ENCODE measurements at places on chromosomes 7 and 10.
A peak's percentile ranks its signal among the peaks of the same experiment; 100 is the strongest.

GRCh38 chr10:80136134-80136571 lies 3.6 kb downstream of the PLAC9 start:
- DNase-seq: peak; percentile 44

DNA sequence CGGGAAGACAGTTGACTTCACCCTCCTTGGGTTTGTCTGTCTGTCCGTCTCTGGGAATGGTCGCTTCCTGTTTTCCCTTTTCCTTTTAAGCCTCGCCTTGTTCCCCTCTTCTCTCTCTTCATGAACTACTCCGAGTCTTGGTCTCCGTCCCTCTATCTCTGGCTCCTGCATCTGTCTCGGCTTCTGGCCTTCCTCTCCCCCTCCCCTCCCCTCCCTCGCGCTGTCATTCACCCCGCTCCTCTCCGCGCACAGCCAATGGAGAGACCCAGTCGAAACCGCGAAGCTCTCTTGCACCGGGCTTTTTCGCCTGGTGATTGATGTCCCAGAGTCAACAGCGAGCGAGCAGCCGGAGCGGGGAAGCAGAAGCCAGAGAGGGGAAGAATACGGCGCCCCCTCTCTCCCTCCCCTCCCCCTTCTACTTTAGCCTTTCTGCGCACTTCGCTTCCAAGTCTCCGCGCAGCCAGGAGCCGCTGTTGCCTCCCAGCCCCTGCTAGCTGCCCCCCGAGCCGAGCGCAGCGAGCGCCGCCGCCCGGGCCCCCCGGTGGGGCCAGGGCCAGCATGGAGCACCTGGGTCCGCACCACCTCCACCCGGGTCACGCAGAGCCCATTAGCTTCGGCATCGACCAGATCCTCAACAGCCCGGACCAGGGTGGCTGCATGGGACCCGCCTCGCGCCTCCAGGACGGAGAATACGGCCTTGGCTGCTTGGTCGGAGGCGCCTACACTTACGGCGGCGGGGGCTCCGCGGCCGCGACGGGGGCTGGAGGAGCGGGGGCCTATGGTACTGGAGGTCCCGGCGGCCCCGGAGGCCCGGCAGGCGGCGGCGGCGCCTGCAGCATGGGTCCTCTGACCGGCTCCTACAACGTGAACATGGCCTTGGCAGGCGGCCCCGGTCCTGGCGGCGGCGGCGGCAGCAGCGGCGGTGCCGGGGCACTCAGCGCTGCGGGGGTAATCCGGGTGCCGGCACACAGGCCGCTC lies at the start of gene TLX1:
Gene TLX1 (plus strand): TSS at position 317 of the 978 bp plus-strand sequence. CDS start 242 bp downstream, at position 559.
- no peak for DNase-seq

- no peak for DNase-seq
These were observed 26.5 kb upstream of the PPP1R3A start for GRCh38 chr7:113945018-113945938.

DNA sequence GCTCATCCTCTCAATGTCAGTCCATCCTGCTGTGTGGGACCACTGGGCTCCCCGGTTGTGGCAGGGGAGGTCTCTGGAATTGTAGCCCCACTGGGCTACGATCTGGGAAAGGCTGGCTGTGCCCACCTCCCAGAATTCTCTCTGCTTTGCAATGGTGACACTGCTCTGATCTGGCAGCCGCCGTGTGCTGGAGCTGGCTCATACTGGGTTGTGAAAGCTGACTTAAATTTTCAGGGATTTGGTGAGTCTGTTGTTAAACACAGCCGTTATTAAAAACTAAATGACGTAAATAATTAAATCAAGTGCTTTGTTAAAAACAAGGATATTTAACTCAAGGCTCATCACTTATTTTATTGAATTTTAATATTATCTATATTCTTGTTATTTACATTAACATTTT lies 160.0 kb downstream of the TAX1BP1 start:
- no peak for DNase-seq

GRCh38 chr7:105752671-105753275 lies 123.6 kb downstream of the ATXN7L1 start:
- DNase-seq: no peak

DNA sequence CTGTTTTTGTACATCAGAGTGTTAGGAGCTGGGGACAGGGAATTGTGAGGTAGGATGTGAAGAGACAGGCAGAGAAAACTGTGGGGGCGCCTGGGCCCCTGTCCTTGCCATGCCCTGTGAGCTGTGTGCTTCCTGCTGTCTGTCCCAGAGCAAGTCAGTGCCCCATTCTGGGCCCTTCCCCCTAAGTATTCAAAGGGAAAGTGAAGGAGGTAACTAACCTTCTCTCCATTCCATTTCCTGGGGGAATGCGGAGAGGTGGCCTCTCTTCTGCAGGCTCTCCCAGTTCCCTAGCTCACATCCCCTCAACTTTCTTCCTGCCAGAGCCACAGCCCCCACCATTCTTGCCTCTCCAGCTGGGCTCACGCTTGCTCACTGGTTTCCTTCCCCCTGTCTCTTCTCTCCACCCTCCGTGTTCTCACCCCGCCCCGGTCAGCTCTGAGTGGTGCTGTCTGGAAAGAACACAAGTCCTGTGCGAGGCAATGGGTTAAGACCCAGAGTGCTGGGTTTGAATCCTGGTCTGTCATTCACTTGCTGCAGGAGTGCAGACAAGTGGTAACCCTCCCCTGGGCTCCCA lies 9.7 kb upstream of the VSIR start:
- DNase-seq: no peak

DNA sequence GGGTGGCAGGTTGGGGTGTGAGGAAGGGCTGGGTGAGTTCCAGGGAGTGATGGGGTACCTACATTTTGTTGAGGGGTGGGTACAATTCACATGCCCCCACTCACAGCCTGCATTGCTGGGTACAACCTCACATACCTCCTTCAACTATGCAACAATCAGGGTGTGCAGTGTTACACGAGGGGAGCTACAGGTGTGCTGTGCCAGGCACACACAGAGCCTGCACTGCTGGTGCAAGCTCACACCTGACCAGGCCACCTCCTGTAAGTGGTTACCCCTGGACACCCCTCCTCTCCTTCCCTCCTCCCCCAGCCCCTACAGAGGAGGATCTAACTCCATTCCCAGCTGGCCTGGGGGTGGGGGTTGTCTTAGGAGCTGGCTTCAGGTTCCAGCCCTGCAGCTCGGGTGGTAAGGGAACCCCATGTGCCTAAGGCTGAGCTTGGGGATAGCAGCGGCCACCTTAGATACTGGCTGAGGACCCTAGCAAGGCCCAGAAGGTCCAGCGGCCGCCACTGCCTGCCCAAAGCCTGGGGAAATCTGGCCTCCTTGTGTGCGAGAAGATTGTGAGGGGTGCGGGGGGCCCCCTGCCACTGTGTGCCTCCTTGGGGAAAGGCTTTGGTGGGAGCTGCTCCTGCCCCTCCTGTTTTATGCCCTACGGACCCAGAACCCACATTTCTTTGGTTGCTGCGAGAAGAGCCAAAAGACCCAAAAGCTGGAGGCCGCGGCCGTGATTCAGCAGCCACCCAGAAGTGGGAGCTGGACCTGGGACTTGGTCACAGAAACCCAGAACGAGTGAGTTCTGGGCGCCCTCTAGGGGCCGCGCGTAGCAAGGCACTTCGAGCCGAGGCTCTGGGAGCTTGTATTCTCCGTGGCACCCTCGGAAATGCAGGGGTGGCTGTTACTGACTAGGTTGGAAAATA lies 10.8 kb downstream of the TLX1 start:
- DNase-seq: peak; percentile 56

GRCh38 chr10:52682766-52683165 lies 89.8 kb downstream of the MBL2 start:
- DNase-seq: no peak

DNA sequence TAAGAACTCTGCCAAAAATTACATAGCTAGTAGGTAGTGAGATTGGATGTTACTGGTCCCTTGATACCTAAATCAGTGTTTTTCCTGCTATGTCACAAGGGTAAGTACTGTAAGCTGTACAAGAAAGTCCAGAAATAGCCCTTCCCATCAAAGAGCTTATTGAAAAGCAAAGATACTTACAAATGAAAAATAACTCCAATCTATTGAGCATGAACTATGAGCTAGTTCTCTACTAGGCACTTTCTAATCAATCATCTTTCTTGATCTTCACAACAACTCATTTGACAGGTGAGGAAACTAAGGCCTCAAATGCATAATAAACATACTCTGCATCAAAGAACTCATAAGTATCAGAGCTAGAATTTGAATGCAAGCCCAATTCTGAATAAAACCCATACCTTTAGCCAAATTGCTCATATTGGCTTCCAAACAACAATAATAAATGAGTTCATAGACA lies 249.8 kb upstream of the TCF7L2 start:
- DNase-seq: no peak

DNA sequence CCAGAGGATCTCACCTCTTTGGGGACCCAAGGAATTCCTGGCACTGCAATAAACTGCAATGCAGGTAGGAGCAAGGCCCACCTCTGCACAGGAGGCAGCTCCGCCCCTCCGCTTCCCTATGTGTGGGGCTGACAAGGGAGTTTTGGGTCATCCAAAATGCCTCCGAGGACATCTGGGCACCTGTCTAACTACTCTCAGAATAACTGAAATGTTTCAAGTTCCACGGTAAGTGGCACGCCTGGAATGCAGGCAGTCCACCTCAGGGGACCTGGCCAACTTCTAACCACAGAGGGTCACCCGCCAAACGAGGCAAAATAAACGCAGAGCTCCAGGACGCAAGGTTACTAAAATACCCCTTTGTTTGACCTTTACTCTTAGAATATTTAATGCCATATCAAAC lies 102.5 kb downstream of the FGFR2 start:
- DNase-seq: no peak

- DNase-seq: no peak
These were observed 562.9 kb upstream of the NRP1 start for GRCh38 chr10:33897291-33897752.

DNA sequence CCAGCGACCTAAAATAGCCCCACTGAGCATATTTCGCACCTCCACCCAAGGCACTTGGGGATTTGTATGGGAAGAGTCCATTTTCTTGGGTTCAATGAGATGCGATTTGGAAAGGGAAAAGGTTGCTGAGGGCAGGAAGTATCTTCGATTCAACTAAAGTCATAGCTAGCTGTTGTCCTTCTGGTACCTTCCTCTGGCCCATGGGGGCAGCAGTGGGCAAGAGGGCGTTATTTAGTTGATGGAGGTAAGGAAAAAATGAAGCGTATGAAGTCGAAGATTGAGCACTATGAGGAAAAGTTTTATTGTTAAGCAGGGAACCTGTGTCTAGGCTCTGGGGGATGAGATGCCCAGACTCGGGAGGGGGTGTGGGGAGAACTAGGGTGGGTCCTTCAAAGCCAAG lies 135.4 kb downstream of the EVX1 start:
- DNase-seq: no peak

- peak; percentile 14 for DNase-seq
These were observed 657 bp upstream of the TMEM178B start for GRCh38 chr7:141073173-141073640.

GRCh38 chr7:7812112-7812511 lies 93.7 kb upstream of the RPA3 start:
- DNase-seq: no peak

DNA sequence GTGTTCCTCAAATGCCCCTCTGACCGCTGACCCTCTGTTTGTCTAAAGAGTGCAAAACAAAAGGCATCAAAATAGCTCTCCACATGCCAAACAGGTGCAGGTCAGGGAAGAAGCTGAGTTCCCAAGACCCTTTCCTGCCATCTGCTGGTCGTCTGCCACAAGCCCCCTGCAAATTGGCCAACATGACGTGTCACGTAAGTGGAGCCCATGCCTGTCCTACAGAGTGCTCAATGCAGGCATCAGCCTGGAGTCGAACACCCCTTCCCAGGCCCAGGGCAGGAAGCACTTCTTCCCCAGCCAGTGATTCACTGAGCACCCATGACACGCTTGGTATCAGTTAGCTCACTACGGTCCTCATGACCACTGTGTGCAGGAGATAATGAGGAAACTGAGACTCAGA lies 14.1 kb downstream of the TMEM72 start:
- no peak for DNase-seq

DNA sequence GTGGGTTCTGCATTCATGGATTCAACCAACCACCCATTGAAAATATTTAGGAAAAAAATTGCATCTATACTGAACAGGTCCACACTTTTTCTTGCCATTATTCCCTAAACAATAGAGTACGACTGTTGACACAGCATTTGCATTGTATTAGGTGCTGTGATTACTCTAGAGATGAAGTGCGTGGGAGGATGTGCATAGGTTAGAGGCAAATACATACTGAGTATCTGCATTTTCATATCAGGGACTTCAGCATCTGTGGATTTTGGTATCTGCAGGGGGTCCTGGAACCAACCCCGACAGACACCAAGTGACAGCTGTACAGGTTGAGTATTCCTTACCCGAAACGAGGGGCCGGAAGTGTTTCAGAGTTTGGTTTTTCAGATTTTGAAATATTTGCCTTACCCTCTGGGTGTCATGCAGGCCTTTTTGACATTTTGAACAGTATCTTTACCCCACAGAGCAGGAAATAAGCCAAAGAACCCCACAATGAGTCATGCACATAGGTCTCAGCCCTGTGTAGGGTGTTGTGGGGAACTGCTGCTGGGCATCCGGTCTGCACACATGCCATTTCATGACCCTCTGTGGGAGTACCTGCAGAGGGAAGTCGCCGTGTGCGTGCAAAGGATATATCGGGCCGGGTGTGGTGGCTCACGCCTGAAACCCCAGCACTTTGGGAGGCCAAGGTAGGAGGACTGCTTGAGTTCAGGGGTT lies 14.5 kb downstream of the NUDT5 start:
- DNase-seq: no peak

GRCh38 chr10:31419394-31420063 lies 100.5 kb downstream of the ZEB1 start:
- no peak for DNase-seq

DNA sequence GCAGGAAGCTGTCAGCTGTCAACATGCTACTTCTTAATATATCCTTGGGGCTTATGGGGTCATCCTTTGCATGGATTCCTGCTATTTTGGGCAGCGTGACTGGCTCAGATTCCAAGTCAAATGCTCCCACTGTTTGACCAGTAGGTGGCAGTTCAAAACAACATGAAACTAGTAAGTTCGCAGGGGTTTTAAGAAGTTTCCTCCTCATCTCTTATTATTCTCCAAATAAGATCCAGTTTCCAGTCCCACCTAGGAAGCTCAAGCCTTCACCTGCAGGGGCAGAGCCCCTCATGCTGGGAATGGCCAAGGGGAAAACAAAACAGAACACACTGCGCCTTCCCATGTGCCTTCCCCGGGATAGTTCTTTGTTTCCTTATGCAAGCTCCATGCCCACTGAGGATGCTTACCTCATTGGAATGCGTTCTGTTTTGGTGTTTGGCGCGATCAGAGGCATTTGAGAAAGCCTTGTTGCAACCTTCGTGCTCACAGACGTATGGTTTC lies 259.8 kb downstream of the GLI3 start:
- DNase-seq: no peak

- DNase-seq: no peak
These were observed 23.5 kb downstream of the AOC1 start for GRCh38 chr7:150875791-150876190.

- no peak for DNase-seq
These were observed 35.1 kb downstream of the FHIP2A start for GRCh38 chr10:114856544-114857287.

Measured in left colon (tissue), 2 donors.